Stimulated activated CD8-positive, alpha-beta memory T cell treated with anti-CD3 and anti-CD28 coated beads, Interleukin-7, amount 100 ng/mL, for 1 hour (primary cell): ENCODE measurements at places on chromosomes 12 and 14.

GRCh38 chr12:4824380-4824779, 85.3 kb upstream of the KCNA1 start:
- DNase-seq: no peak

GRCh38 chr14:36301159-36301558, 19.3 kb downstream of the MBIP start:
- no peak for DNase-seq

DNA sequence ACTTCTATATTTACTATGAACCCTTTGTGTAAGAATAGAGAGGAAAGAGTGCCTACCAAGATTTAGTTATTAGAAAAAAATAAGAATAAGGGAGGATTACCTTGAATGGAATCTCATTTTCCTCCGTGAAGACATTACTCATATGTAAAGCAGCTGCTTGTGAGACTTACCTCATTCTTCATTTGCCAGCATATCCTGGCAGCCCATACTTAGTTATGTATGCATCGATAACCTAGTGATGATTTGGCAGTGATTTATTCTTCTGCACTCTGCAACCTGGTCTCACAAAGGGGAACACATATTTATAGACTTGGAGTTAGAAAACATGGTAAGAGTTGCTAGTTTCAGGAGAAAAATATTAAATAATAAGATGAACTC, 56.8 kb downstream of the LRFN5 start:
- DNase-seq: no peak

- DNase-seq: no peak
Observed at GRCh38 chr14:85578357-85578756, 48.4 kb downstream of the FLRT2 start.

DNA sequence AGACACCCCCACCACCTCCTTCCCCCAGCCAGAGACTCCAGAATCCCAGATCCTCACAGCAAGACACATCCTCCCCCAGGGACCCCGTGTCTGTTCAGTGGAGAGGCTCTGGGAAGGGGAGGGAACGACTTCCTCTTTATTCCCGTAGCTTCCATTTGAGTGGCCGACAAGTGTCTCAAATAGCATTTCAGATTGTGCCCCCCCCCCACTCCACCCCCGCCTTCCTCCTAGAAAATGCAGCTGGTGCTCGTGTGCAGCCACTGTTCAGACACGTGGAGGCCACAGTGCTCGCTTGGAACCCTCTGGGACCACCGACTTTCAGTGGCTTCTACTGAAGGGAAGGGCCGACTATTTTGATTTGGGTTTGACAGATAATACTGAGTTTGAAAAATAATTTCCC, 14.3 kb downstream of the PPP2R5C start:
- no peak for DNase-seq

GRCh38 chr12:111094157-111095010, 174.0 kb upstream of the MYL2 start:
- DNase-seq: no peak

- DNase-seq: no peak
Observed at GRCh38 chr12:27841392-27841882, 61.4 kb upstream of the MANSC4 start.

- no peak for DNase-seq
Observed at GRCh38 chr12:123140676-123141614, 9.9 kb downstream of the PITPNM2 start.

GRCh38 chr12:124015494-124016461, 42.8 kb downstream of the ZNF664 start:
- no peak for DNase-seq

GRCh38 chr14:97382616-97383226, 585.5 kb downstream of the VRK1 start:
- no peak for DNase-seq

DNA sequence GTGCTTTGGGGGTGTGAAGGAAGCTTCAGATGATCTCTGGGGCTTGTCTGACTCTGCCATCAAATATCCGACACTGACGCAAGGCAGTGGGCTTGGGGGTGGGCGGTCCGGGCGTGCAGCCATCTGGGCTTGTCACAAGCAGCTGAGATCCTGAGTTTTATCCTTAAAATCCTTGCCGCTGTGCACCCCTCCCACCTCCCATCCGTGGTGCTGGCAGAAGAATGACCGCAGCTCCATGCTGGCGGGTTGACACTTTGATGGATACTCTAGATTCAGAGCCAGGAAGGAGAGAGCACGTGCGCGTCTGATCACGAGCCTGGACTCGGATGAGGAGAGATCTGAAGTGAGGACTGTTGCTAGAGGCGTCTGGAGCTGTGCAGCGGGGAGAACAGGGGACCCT, 3.0 kb downstream of the ZFYVE21 start:
- no peak for DNase-seq

- no peak for DNase-seq
Observed at GRCh38 chr14:69484444-69485314, at the start of gene PLEKHD1. Gene PLEKHD1, plus strand, starts transcription at chr14:69484728. Its CDS starts 238 bp downstream, at chr14:69484966.

GRCh38 chr12:95709152-95709551, 81.4 kb downstream of the NTN4 start:
- DNase-seq: no peak

DNA sequence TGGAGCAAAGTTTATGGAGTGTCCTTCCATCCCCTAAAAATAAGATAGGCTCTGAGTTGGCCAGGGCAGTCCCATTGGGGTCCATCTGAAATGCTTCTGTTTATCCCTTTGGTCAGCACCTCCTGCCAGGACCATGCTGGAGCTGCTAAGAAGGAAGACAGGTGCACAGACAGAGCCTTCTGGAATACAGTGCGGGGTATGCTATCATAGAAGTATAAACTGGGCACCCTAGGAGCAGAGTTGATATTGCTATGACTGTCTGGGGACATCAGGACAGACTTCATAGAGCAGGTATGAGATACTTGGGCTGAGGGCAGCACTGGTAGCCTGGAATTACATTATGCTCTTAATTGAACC, 170.4 kb upstream of the HIF1A start:
- DNase-seq: no peak

GRCh38 chr14:99040711-99041110, 231.3 kb downstream of the BCL11B start:
- DNase-seq: no peak

DNA sequence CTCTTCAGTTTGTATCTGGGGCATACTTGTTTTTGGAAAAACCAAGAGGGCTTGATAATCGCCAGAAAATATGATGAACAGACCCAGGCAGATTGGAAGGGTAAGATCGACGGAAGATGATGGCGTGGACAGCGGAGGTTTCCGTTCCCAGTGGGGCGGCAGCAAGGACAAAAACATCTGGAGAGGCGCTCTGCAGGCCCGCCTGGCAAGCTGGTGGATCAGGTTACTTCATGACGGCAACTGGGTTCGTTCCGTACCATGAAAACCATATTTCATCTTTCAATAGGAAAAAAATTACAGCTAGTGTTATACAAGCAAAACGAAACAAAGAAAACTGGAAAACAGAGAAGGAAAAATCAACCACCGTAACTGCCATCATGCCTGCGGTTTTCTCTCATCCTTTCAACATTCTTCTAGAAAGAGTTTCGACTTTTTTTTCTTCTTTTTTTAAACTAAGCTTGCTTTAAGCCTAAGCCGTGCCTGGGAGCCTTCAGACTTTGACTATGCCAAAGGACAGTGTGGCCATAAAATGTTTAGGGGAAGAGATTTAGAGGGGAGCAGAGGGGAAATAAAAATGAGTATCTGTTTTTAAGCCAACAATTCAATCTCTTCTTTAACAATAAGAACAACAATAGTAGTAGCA, 210.5 kb downstream of the FOXN3 start:
- no peak for DNase-seq

GRCh38 chr14:58979325-58979724, 209.1 kb upstream of the DAAM1 start:
- DNase-seq: no peak

DNA sequence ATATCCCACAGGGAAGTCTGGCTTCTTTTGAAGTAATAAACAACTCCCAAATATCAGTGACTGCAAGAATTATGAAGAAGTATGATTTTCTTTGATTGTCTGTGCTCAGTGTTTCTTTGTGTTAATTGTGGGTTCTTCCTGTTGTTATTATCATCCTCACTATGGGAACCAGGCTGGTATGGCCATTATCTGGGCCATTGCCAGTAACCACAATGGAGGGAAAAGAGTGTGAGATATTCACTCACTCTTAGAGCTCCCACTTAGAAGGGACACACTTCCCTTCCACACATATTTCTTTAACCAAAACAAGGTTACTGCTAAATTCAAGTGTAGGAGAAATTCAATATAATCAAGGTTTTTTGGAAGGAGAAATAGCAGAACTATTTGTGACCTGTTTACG, 503.7 kb downstream of the SLC6A15 start:
- no peak for DNase-seq

GRCh38 chr14:103576371-103577024, 13.7 kb downstream of the COA8 start:
- DNase-seq: no peak

DNA sequence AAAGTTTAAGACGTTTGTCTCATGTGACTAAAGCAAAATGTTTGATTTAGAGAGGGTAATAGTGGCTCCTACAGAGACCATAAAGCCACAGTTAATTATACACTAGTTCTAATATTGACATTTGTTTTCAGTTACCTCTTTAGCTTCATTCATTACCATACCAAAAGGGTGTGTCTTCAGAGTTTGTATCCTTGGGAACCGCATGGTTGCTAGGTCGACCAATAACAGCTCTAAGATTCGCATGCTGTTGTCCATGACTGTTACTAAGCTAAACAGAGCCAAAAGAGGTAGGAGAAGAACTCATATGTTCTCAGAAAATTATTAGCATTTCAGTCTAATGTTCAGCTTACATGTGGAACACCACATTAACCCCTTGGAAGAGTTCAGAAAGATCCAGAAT, 36.2 kb upstream of the ETNK1 start:
- DNase-seq: no peak

GRCh38 chr12:119673634-119674033, 5.7 kb downstream of the PRKAB1 start:
- no peak for DNase-seq

- DNase-seq: no peak
Observed at GRCh38 chr14:55819610-55820304, 239.8 kb downstream of the KTN1 start.

DNA sequence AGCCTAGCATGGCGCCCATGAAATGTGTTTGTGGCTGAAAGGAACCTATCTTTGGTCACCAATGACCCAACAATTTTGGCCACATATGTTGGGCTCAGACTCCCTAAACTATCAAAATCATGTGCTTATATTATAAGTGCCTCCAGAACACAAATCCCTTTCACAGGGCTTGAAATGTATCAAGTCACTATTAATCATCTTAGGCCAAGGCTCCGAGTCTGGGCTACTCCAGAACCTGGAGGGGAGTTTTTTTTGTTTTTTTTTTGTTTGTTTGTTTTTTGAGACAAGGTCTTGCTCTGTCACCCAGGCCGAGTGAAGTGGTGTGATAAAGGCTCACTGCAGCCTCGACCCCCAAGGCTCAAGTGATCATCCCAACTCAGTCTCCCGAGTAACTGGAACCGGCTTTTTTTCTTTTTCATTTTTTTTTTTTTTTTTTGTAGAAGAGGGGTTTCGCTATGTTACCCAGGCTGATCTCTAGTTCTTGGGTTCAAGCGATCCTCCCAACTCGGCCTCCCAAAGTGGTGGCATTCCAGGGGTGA, 989 bp upstream of the DRAM1 start:
- no peak for DNase-seq

- DNase-seq: no peak
Observed at GRCh38 chr12:82242729-82243128, 115.5 kb downstream of the CCDC59 start.

DNA sequence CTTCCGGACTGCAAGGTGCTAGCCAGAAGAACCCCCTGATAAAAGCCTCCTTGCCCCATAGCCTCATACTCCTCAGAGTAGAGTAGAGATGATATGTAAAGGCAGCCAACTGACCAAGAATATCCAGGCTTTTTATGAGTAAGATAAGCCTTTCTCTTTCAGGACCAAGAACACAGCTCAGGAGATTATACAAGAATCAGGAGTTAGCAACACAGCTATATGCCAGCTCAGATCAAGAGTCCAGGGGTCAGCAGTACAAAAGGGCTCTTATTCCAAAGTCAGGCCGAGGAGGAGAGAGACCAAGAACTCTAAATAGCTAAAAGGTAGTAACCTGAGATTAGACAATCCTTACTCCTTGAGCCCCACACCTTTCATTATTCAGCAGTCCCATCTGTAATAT, 135.3 kb downstream of the BTG1 start:
- no peak for DNase-seq

DNA sequence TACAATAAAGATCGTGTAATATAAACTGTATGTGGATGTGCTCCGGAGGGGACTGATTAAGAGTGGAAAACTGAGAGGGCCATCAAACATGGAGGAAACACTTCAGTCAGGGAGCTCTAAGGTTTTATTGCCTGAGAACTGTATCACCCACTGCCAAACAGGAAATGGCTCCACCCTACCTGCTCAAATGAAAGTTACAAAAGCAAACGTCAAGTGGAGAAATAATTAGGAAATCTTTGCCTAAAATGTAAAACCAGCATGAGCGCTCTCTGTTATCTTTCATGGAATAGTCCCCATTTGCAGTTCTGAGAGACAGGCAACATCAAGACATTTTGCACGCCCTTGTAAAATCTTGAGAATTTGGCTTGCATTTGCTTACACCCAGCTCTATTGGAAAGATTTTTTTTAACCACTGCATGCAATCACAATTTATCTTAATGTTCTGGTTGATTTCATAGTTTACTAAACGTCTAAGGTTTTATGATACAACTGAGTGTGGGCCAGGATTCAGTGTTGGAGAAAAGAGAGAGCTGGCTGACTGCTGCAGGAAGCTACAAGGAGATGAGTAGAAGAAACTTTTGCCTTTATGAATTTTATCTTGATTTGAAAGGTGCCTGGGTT, 344.0 kb upstream of the PRICKLE1 start:
- no peak for DNase-seq

DNA sequence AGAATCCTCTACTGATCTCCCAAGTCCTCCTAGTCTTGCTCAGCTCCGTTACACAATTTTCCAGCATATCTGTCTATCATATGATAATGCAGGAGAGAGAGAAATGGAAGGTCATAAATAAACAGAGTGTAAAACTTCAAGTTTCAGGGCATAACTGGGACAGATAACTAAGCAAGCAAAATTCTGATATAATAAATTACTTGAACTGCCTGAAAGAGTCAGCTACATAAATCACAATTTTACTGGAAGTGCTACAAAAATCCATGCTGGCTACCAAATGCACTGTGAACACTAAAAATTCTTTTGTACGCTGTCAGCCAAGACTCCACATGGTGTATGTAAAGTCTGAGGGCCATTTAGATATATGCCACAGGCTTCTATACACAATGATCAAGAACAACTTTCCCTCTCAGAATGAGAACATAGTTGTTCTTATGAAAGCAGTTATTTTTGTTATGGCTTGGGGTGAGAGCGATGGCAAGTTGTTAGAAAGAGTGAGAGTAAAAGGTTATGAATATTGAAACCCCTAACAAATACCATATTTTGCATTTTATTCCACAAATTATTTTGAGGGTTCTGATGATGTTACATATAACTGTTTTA, 41.1 kb downstream of the GRIP1 start:
- DNase-seq: no peak
